ENCODE measurements at places on chromosomes 4 and X.

DNA sequence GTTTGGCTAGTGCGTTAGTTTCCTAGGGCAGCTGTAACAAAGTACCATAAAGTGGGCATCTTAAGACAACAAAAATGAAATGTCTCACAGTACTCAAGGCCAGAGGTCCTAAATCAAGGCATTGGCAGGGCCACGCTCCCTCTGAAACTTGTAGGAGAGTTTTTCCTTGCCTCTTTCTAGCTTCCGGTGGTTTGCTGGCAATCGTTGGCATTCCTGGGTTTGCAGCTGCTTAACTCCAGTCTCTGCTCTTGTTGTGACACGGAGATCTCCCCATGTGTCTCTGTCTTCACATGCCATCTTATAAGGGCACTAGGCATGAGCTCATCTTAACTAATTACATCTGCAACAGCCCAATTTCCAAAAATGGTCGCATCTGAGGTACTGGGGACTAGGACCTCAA lies 362.0 kb upstream of the BOD1L1 start:
- no peak for DNase-seq

GRCh38 chrX:34218063-34218462 lies 85.9 kb upstream of the FAM47A start:
- DNase-seq, result no peak

DNA sequence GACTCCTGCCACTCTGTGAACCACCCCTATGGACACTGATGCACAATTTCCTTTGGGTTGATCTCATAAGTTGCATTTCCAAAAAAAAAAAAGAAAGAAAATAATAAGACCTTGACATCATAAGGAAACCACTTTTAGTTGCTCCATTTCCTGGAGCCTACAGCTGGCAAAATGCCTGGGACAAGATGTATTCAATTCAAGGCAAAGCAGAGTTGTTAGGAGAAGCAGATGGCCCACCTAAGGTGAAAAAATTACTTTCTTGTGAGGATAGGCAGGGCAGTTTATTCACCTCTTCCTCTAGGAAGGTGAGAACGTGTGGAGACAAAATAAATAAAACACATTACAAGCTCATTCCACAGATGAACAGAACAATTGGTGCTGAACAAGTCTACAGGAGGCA lies 14.1 kb upstream of the SCRG1 start:
- DNase-seq, result no peak

- no peak for DNase-seq
These were observed 53.8 kb downstream of the ARHGAP6 start for GRCh38 chrX:11611965-11612364.

- DNase-seq, result no peak
These were observed 198.7 kb downstream of the ENOX2 start for GRCh38 chrX:130704053-130705038.

GRCh38 chr4:26916195-26916594 lies 55.6 kb downstream of the STIM2 start:
- no peak for DNase-seq

GRCh38 chrX:34365471-34365870 lies 233.4 kb upstream of the FAM47A start:
- no peak for DNase-seq

DNA sequence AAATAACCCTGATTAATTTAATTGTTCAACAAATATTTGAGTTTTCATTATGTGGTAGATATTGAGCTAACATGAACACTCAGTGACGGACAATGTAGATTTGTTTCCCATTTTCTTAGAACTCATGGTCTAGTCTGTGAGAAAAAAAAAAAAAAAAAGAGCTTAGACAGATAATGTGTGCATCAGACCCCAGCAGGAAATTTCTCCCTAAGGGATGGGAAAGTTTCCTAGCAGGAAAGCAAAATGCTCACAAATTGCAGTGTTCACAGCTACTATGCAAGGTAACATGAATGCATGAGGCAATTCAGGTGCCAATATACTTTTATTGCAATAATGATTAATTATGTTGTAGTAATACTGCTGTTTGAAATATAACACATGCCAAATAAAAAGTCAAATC lies 843.2 kb upstream of the SLIT2 start:
- no peak for DNase-seq

DNA sequence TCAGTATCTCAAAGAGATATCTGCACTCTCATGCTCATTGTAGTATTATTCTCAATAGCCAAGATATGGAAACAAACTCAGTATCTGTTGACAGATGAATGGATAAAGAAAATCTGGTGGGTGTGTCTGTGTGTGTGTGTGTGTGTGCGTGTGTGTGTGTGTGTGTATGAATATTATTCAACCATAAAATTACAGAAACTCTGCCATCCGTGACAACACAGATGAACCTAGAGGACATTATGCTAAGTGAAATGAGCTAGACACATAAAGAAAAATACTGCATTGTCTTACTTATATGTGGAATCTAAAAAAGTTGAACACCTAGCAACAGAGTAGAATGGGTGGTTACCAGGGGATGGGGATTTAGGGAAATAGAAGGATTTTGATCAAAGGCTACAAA lies 13.2 kb downstream of the XKRX start:
- DNase-seq, result no peak

GRCh38 chrX:154409222-154409871 lies at the start of gene DNASE1L1:
TSS of gene DNASE1L1 (minus strand) at chrX:154409254. CDS start at chrX:154405568, 3,686 bp downstream.
- no peak for DNase-seq

DNA sequence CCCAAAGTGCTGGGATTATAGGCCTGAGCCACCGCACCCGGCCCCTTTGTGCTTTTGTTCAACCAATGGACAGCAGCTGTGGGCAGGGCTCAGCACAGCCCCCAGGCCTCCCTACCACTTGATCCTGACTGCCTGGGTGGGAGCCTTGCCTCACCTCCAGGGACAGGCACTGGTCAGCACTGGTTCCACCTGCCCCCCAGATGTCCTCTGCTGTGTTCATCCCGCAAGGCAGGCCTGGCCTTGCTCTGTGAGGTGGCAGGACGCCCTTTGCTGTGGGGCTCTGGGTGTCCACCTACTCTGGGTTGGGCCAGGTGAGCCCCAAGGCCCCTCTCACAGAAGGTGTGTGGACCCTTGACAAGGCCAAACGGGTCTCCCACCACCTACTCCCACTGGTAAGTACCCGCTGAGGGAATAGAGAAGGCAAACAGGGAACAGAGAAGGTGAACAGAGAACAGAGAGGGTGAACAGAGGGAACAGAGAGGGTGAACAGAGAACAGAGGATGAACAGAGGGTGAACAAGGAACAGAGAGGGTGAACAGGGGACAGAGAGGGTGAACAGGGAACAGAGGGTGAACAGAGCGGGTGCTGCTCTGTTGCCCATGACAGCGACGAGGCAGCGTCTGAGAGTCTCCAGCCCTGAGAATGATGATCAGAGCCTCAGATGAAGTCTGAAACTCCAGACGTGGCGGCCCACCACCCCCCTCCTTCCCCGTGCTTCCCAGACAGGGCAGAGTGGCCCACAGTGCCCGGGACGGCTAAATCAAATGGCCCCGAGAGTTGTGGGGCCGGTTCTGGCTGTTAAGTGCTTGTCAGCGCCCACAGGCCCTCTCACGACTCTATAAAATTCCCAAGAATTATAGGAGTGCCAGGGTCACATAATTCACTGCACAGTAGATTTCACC lies 55.0 kb upstream of the NKX1-1 start:
- no peak for DNase-seq

- no peak for DNase-seq
These were observed 166.1 kb downstream of the CCSER1 start for GRCh38 chr4:90293320-90293719.

DNA sequence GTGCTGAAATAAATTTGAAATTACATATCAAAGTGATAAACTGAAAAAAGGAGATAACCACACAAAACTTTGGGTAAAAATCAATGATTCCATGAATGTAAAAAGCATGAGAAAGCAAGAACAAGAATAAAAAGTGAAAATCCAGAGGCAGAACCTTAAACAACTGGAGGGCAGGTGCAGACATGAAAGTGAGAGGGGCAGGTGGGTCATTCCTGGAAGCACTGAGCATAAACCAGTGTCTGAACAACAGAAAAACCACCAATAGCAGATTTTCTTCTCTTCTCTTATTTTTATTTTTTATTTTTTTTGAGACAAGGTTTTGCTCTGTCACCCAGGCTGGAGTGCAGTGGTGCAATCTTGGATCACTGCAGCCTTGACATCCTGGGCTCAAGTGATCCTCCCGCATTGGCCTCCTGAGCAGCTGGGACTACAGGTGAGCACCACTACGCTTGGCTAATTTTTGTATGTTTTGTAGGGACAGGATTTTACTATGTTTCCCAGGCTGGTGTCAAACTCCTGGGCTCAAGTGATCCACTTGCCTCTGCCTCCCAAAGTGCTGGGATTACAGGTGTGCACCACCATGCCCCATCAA lies 46.8 kb upstream of the GPR78 start:
- no peak for DNase-seq

DNA sequence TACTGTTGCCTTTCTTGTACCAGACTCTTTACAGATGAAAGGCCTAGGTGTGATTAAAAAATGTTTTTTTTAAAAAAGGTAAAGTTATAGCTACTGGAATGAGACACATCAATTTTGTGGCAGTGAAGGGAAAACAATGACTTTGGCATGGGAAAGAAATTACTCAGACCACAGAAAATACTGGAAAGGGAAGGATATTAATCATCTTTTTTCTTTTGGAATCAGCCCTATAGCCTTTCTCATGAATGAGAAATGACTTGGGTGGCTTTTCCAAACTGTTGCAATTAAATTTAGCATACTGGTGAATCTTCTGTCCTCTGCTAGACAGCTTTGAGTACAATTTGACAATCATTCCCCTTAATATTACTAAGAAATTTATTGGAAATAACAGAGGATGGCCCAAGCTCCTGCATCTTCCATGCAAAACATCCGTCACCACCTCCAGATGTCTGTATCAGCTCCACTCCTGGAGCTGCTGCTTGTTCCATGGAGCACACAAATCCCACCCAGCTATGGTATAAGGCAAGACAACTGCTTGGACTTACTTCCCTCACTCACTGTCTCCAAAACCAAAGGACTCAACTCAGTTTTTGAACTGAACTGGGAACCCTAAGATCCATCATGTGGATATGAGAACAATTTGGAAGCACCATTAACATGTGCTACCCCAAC lies 97.6 kb upstream of the ARSJ start:
- DNase-seq, result no peak

DNA sequence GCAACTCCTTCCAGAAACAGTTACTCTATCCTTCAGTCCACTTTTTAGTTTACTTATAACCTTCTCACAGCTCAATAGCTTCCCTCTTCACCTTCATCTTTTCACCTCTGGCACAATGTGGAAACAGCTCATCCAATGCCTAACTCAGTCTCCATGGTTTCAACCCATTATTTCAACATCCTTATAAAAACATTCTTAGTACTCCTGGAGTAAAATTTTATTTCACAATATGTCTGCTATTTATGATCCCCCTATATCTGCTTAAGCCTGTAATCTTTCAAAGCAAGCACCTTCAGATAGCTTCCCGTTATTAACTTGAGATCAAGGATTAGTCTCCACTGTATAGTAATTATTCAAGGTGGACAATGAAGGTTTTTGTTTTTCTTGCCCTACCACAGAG lies 156.3 kb downstream of the GASK1B start:
- DNase-seq, result no peak

DNA sequence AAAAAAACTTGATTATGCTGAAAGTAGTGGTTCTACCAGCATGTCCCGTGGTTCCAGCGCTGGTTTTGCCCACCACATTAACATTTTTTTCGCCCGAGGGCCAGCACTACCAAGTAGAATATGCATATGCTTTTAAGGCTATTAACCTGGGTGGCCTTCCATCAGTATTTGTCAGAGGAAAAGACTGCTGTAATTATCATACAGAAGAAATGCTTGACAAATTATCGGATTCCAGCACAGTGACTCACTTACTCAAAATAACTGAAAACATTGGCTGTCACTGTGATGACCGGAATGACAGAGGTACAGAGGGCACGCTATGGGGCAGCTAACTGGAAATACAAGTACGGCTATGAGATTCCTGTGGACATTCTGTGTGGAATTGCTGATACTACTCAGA lies 34.6 kb downstream of the PRPS2 start:
- DNase-seq, result no peak

GRCh38 chr4:86493460-86493859 lies 100.7 kb upstream of the PTPN13 start:
- DNase-seq, result no peak

DNA sequence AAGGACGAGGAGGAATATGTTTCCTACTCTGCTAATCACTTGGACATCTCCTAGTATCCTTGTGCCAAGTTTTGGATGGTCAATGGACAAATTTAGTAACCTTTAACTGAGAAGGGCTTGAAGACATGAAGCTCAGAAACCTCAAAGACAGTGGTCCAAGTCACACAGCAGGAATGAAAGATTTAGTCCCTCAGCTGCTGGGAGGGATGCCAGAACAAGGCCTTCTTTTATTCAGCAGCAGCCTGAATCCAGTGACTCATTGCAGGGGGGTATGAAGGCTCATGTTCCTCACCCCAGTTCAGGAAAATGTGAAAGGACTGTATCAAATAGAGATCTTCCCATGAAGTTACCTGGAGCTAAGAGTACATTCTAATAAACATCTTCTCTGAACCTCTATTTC lies 214.9 kb upstream of the UGT8 start:
- DNase-seq, result no peak

GRCh38 chr4:36256398-36256891 lies 12.1 kb upstream of the ARAP2 start:
- DNase-seq, result no peak

DNA sequence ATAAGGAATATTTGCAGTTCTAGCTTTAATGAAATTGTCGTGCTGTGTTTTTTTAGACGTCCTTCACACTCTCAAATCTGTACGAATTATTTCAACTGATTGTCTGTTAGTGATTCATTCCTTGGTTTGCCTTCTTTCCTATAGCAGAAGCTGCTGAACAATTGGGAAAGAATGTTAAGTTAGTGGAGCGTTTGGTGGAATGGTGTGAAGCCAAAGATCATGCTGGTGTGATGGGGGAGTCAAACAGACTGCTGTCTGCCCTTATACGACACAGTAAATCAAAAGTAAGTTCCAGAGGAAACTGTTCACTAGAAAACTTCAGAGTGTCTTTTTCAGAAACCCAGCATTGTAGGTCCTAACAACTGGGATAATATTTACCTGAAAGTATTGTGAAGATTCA lies 159.9 kb downstream of the RAP1GDS1 start:
- no peak for DNase-seq

- no peak for DNase-seq
These were observed 42.8 kb downstream of the BCORL1 start for GRCh38 chrX:130025256-130025655.

- no peak for DNase-seq
These were observed 110.8 kb upstream of the H2AZ1 start for GRCh38 chr4:100060765-100061416.

- no peak for DNase-seq
These were observed 35.7 kb upstream of the PDE5A start for GRCh38 chr4:119664168-119664907.

DNA sequence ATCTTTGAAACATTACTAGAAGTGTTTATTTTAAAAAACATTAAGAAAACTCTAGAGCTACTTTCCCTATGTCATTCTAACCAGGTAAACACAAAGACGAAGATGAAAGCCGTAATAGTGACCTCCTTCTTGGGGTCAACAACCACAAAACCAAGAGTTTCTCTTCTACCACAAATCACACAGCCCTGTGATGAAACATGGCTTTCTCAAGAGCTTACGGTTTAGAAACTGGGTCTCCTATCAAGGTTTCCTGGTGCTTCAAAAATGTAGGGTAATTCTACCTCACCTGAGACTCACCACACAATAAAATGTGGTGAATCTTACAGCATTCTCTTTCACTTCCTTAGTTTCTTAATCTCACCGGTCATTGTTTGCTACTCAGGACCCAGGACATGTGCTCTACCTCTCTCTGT lies 50.9 kb downstream of the CORIN start:
- DNase-seq, result no peak

- DNase-seq, result no peak
These were observed 427.3 kb upstream of the FAM241A start for GRCh38 chr4:111717921-111718320.

Measured in activated CD8-positive, alpha-beta memory T cell treated with anti-CD3 and anti-CD28 coated beads for 48 hours (primary cell).